ENCODE measurements at places on chromosomes 2 and 18.

GRCh38 chr2:179592167-179592936 lies 269.1 kb downstream of the ZNF385B start:
- DNase-seq = no peak

DNA sequence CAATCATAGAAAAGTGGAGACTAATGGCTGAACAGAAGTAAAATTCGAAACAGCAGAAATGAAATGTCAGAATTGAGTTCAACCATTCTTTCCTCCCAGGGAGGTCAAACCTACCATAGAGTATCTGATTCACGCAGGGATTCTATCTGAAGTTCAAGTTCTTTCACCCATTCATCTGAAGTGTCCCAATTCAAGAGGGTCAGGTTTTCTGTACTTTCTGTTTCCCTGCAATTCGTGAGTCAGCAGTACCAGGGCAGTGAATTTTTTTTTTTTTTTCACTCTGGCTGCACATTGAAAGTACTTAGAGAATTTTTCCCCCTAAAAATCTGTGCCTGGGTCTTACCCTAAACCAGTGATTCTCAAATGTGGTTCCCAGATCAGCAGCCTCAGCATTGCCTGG lies 40.9 kb upstream of the CCDC88A start:
- no peak for DNase-seq

DNA sequence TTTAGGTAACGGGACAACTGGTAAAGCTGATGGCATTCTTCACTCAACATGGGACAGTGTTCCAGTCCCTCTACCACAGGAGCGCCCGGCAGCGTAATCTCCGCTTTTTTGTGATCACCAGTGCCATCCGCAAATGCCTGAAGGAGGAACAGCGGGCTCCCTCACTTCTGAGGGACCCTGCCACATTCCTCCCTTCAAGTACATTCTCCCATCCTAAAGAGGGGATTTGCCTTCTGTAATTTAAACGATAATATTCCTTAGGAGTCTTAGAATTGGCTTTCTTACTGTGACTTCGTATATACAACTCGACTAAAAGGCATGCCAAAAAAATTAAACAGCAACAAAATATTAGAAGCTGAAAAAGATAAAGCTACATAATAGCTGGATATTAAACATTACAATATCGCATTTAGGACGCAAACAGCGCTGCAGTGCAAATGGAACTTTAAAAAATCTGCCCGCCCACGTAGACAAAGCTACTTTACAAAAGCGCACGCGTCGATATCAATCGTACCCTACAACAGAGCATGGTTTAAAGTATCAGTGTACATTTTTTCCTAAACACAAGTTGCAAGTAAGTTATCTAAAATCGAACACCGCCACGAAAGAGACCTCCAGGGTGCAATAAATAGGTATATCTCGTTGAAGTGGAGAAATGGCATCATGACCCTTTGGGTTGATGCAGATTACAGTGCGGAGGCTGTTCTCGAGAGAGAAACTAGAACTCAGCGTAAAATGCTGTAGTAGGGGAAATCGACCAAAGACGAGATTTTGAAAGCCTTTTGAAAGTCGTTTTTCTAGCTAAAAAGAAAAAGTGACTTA lies 2.3 kb upstream of the VSNL1 start:
- DNase-seq = no peak

DNA sequence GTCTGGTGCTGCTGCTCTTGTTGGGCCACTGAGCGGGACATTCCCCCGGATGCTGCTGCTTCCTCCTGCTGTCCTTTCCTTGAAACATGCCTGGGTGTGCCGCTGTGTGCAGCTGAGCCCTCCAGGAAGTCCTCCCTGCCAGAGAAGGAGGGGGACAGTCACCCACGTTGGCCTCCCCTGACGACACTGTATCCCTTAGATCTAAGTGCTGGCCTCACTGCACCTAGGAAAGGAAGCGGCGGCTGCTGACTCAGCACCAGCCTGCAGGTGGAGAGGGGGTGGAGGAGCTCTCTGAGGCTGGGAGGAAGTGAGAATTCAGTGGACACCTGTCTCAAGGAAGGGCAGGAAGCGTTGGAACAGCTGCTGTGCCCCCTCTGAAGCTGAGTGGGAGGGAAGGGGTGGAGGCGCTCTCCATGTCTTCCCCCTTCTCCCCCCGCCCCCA lies 239.8 kb downstream of the HAUS1 start:
- no peak for DNase-seq

DNA sequence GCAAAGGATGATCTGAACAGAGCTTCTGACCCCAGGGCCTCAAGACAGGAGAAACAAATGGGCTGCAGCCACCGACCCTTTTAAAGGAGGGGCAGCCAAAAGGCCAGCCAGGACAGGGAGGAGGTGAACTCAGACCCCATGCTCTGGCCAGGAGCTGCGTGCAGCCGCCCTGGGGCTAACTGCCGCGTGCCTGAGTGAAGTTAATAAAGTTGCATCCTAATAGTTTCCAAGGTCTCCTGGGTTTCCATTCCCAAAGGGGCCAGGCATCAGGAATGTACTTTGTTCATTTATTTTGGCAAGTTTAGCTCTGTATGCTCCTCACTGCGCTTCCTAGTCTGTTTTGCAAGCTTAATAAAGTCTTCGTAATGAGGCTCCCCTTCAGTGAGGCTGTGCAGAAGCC lies 60.7 kb downstream of the EN1 start:
- DNase-seq = no peak

GRCh38 chr2:205465791-205466190 lies 216.5 kb upstream of the NRP2 start:
- no peak for DNase-seq

DNA sequence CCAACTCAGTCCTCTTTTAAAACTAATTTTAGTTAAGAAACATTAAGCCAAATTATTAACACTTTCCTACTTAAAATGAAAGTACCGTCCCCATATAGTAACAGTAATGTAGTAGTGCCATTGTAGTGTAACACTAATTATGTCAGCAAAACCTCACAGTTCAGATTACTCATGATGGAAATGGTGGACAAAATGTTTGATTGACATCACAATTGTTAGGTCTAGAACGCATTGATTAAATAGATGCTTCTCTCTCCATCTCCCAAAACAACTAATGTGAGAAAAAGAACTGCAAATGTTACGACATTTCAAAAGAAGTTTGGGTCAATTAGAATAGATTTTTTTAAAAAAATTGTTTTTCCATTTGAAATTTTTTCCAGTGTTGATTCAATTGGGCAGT lies 1.2 kb upstream of the ATF2 start:
- no peak for DNase-seq

GRCh38 chr18:63848159-63848558 lies 39.3 kb upstream of the SERPINB2 start:
- peak; percentile 59 for DNase-seq

DNA sequence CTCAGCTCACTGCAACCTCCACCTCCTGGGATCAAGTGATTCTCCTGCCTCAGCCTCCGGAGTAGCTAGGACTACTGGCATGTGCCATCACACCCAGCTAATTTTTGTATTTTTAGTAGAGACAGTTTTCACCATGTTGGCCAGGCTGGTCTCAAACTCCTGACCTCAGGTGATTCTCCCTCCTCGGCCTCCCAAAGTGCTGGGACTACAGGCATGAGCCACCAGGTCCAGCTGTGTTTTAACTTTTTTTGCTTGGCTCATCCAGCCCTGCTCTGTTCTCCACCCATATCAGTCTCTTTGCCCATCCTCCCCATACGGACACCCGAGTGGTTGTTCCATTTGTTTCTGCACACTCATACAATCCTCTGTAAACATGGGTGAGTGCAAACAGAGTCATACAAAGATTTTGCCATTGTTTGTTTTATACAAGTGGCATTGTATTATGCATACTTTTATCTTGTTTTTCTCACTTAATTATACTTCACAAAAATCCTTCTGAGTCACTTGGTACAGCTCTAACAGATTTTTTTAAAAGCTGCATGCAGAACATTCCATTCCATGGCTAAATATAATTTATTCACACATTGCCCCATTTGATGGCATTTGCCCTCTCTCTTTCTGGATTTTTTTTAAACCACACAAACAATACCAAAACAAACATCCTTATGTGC lies 5.3 kb downstream of the APOB start:
- DNase-seq = no peak

All from HAP-1 (cell line).